ENCODE measurements at places on chromosomes 5 and 9.

DNA sequence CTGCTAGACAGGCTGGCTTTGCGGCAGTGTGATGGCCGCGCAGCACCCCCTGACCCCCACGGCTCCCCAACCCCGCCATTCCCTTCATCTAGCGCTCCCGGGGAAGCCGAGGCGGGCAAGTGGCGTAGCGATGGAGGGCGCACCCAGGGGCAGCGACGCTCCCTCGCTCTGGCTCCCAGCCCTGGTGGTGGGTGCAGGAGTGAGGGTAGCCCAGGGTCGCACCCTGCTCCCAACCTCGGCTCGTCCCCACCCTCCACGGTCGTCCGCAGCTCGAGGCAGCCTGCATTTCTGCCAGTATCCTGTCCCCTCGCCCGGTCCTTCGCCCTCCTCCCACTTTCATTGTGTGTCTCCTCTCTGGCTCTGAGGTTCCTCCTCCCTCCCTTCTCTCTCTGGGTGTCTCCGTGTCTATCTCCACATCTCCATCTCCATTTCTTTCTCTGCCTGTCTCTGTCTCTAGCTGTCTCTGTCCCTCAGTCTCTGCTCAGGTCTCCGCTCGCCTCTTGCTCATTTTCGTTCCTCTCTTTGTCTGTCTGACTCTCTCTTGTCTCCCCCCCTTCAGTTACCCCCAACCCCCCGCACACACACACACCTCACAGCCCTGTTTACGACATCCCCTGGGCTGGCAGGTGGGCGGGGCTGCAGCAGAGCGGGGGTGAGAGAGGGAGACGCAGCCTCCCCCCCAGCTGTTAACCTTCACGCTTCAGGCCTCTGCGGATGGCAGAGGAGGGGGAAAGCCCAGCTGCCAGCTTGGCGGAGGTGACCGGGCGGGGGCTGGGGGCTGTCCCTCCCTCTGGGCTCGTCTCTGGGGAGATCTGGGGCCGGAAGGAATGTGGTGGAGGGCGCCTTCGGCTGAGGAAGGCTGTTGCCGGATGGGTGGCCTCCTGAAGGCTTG, 48.7 kb upstream of the PSD2 start:
- DNase-seq = peak; percentile 81

GRCh38 chr5:133357758-133358157, 254.6 kb downstream of the FSTL4 start:
- DNase-seq = no peak

- no peak for DNase-seq
Measured at GRCh38 chr9:135048758-135049444, 38.6 kb upstream of the OLFM1 start.

DNA sequence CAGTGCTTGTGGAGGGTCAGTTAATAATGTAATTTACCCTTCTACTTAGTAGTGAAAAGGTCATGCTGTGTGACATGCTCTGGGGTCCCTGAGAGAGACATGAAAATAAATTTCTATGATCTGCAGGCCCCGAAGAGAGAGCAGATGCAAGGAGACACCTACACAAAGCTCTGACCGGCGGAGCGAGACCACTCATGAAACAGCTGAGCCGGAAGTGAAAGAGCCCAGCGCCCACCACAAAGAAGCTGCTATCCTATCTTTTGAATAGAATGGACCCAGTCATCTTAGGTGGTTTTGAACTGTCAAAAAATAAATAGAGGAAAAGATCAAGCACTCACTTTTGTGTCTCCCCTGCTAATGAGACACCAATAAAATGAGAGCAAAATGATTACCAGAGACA, 190.0 kb downstream of the MED10 start:
- DNase-seq = peak; percentile 59

GRCh38 chr5:180806351-180807011, 3.9 kb upstream of the MGAT1 start:
- no peak for DNase-seq

DNA sequence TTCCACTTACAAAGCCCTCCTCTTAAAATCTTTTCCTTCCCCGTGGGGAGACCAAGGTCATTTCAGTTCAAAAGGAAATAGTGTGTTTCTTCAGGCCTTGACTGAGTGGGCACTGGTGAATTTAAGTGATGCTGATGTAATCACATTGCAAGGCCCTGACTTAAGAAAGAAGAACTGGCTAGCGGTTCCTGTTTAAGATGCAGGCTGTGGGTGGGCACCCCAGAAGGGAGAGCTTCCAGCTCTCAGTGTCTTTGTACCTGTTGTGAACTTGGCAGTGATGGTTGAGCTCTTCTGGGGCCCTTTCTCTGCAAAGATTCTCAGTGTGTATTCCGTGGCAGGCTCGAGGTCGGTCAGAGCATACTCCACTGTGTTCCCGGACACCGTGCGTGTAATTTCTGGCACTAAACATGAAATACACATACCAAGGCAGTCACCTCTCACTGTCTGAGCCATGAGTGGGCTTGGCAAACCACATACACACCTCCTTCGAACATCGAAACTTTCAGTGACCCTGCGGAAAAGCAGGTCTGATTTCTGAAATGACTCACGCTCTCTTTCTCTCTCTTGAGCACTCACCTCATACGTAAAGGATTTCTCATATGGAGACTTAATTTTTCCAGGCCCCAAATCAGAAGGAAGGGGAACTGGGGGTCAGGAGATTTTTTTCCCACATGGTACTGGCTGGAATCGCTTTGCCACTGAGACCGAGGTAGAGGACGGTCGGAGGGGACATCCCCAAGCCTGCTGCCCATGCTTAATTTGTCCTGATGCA, 81.9 kb downstream of the TNC start:
- DNase-seq = peak; percentile 22

DNA sequence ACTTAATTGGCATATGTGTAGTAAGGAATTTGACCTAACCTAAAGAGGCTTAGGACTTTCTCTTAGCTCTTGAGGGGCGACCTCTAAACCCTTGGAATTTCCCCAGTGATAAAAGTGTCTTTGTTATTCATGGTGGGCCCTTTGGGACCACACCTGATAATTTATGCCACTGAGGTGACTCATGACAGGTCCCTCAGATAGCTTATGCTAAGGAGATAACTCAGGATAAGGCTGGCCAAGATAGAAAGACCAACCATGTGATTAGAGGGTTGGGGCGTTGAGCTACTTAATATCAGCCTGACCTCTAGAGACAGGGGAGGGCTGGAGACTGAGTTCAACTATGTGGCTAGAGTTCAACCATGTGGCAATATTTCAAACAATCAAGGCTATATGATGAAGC, 218.1 kb downstream of the AP3B1 start:
- DNase-seq = no peak

DNA sequence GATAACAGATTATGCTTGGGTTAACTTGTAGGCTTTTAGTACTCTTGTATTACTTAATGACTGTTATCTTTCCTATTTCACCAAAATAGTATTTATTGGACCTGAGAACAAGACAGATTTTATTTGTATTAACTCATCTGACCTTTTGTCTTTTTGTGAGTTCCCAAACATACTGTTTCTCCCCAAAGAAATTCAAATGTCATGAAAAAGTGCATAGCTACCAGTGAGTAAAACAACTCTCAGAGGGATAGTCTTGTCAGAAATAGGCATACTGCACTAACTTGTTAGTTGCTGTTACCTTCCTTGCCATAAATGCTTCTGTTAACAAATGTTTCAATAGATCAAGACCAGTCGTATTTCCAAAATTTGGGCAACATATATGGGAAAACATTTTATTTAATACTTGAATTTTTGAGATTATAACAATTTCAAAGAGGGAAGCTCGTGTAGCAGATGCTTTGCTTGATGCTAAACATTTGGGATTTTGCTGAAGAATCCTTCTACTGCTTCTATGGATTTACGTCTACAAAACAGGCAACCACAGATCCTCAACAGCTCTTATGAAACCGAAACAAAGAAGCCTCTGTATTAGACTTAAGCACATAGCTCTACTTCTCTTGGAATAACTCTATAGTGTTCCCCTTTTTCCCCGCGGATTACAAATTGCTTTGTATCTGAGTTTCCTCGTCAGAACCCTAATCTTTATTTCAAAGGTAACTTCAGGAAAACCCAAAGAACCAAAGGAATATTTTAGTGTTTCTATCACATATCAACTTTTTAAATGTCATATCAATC, 248.8 kb downstream of the MCTP1 start:
- no peak for DNase-seq

DNA sequence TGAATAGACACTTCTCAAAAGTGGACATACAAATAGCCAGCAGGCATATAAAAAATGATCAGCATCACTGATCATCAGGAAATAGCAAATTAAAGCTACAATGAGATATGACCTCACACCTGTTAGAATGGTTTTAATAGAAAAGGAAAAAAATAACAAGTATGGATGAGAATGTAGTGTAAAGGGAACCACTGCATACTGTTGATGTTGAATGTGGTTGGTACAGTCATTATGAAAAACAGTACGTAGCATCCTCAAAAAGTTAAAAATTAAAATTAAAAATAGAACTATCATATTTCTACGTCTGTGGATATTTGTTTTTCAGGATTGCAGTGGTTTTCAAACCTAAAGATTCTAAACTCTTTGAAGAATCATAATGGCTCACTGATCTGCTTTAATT, 215.1 kb upstream of the NREP start:
- DNase-seq = no peak

GRCh38 chr9:34651876-34652601, at the start of gene IL11RA:
IL11RA (plus strand) TSS chr9:34652185; CDS start chr9:34655218, 3,033 bp downstream.
- DNase-seq = peak; percentile 17

GRCh38 chr5:57276353-57276752, 102.5 kb downstream of the GPBP1 start:
- DNase-seq = no peak

- no peak for DNase-seq
Measured at GRCh38 chr9:136952321-136952850, 313 bp downstream of the LCN12 start.

- no peak for DNase-seq
Measured at GRCh38 chr9:77954013-77954665, 77.5 kb downstream of the GNAQ start.

DNA sequence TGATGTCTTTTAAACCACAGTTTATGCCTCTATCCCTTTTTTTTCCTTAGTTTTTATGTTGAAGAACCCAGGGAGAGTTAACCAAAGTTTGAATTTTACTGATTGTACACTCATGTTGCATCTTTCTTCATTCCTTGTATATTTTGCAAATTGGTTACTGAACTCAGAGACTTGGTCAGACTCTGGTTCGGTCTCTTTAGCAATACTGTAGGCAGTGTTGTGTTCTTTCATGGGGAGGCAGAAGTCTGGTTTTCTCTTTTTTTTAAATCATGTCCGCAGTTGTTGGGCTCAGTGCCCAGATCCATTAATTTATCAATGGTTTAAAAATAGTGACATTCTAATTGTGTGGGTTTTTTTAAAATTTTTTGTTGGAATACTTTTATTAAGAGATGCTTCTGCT, 23.4 kb downstream of the UBE2R2 start:
- DNase-seq = no peak

- peak; percentile 78 for DNase-seq
Measured at GRCh38 chr5:178232124-178232919, at the start of gene PHYKPL. PHYKPL (minus strand) TSS chr5:178232802; CDS start chr5:178232550, 252 bp downstream.

DNA sequence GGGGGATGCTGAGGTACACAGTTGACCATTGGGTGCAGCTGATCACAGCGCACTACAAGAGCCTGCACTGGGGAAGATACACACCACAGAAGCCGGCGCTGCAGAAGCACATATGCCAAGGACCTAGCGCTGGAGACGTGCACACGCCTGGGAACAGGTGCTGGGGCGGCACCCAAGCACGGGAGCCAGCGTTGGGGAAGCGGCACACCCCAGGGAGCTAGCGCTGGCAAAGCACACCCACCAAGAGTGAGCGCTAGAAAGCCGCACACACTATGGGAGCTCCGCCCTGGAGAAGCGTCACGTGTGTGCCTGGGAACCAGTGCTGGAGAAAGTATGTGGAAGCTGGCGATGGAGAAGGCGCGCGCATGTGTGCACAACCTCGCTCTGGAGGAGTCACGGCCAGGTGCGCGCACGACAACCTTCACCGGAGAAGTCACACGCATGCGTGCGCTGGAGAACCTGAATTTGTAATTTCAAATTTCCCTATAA, 4.5 kb downstream of the FANCC start:
- DNase-seq = peak; percentile 31

DNA sequence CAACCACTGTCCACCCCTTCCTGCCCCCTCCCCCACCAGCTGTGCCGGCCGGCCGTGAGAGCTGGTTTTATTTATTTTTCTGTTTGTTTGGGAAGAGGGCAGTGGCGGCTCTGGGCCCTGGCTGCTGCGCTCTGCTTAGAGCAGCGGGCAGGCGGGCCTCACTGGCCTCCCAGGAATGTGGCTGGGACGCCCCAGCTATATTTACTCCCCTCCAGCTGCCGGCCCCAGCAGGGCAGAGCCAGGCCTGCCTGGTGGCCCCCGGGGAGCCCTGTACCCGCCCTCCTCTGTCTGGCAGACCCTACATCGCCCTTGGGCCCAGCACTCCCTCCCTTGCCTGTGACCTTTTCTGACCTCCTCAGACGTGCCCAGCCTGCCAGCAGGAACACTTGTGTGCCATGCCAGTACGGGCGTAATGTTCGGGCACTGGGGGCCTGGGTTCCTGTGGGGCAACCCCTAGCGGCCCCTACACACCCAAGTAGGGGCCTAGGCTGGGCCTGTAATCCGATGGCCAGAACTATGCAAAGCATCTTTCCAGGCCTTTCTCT, 7.7 kb downstream of the CXXC5 start:
- DNase-seq = no peak

GRCh38 chr5:93018461-93018860, 562.6 kb downstream of the NR2F1-AS1 start:
- no peak for DNase-seq

GRCh38 chr5:172410662-172411483, 43.5 kb downstream of the SH3PXD2B start:
- no peak for DNase-seq

- peak; percentile 8 for DNase-seq
Measured at GRCh38 chr9:111399772-111400563, 69.9 kb upstream of the OR2K2 start.

GRCh38 chr5:128905568-128906110, 59.6 kb upstream of the SLC27A6 start:
- peak; percentile 33 for DNase-seq

GRCh38 chr9:33184963-33185362, 17.8 kb upstream of the B4GALT1 start:
- DNase-seq = no peak

- no peak for DNase-seq
Measured at GRCh38 chr5:154112255-154112654, 73.5 kb downstream of the MFAP3 start.

GRCh38 chr9:89902450-89903140, 297.8 kb downstream of the GADD45G start:
- no peak for DNase-seq

GRCh38 chr9:76151267-76151666, 243.0 kb downstream of the RFK start:
- DNase-seq = no peak

GRCh38 chr5:162703914-162704313, 636.3 kb downstream of the GABRG2 start:
- no peak for DNase-seq

DNA sequence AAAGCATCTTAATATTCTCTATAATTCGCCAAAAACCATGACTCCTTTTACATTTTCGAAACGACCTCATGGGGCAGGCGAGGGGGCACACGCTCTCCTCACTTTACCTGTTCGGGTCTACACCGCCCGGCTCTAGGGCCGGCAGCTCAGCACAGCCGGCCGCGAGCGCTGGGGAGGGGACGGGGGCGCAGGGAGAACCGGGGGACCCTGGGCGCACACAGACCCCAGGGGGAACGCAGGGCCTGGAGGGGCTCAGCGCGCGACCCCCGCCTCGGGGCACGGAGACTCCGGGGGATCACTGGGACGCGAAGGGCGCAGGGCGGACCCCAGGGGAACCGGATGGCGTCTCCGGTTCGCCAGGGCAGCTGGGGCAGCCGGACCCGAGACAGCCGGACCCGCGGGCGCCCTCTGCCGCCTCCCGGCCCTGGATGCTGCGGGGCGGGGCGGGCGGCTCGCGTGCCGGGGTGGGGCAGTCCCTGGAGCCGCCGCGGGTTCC, at the start of gene AHRR:
TSS of gene AHRR (plus strand) at position 485 of the 496 bp plus-strand sequence. CDS start 22,189 bp downstream, outside the sequence.
- DNase-seq = peak; percentile 66

- DNase-seq = no peak
Measured at GRCh38 chr5:176854164-176854563, 43.8 kb downstream of the UNC5A start.

Measured in germinal center (tissue), 1 donor.